ENCODE measurements at places on chromosomes 4 and X.

DNA sequence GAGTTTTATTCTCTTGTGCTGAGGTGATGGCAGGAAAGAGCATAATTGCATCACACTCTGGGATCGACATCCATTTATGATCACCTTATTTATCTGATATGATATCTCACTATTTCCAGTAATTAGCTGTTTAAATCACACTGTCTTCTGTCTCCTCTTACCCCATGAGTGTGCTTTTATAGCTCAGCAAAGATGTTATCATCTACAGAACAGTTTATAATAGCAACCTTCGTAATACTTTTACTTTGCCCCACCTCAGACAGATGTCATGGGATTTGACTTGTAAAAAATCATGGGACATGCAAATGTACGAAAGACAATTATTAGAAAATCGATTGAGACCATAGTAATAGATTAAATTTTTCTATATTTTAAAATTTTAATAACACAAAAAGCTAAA, 1122.3 kb upstream of the PCDH10 start:
- DNase-seq, result no peak

DNA sequence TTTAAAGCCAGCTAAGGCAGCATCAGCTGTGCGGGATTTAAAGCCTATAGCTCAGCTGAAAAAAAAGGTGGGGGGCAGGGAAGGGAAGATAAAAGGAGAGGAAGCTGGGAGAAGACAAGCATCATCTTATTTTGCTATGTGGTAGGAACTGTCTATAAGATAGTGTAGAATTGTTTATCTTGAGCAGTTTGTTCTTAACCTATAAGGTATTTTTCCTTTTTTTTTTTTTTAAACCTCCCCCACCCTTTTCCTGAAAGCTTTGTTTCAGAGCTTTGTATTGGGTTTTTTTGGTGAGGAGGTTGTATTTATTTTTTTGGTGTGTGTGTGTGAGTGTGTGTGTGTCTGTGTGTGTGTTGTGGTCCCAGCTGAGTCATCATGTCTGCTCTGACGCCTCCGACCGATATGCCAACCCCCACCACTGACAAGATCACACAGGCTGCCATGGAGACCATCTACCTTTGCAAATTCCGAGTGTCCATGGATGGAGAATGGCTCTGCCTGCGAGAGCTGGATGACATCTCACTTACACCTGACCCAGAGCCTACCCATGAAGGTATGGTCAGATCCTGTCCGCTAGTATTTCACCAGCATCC, 531 bp downstream of the RUFY3 start:
- DNase-seq, result no peak

DNA sequence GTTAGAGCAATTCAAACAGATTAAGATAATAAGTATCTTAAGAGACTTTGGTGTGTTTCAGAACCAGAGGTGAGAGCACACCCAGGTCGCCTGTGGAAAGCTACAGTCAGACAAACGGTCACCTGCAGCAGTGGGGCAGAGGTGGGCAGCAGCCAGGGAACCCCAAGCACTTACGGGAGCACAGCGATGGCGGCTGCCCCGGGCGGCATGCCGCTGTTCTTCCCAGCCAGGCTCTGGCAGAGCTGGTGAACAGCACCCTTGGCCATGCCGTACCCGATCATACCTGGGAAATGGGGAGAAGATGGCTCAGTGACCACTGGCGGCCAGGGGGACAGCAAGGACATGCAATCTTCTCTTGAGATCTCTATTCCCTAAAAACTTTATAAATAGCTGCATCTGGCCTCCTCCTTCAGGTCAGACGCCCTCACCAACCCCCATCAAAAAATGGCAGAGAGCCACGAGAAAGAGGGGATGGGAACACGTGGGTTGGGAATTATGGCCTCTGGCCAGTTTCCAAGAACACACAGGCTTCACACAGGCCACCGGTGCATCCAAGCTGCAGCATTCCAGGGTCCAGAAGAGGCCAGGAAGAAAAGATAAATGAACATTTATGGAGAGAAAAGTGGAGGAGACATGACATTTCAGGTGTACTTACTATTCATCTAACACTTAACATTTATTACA, 19.7 kb downstream of the QDPR start:
- no peak for DNase-seq

- no peak for DNase-seq
Observed at GRCh38 chr4:2731907-2732317, 24.2 kb downstream of the TNIP2 start.

- DNase-seq, result no peak
Observed at GRCh38 chrX:110944751-110945675, 149.4 kb upstream of the CHRDL1 start.

- DNase-seq, result no peak
Observed at GRCh38 chrX:118983513-118983912, 9.1 kb downstream of the LONRF3 start.

- DNase-seq, result peak; percentile 81
Observed at GRCh38 chr4:145739845-145740244, 59.9 kb downstream of the C4orf51 start.

- no peak for DNase-seq
Observed at GRCh38 chr4:56139241-56139827, 190.6 kb downstream of the CEP135 start.

- no peak for DNase-seq
Observed at GRCh38 chr4:109999585-109999912, 86.9 kb downstream of the EGF start.

DNA sequence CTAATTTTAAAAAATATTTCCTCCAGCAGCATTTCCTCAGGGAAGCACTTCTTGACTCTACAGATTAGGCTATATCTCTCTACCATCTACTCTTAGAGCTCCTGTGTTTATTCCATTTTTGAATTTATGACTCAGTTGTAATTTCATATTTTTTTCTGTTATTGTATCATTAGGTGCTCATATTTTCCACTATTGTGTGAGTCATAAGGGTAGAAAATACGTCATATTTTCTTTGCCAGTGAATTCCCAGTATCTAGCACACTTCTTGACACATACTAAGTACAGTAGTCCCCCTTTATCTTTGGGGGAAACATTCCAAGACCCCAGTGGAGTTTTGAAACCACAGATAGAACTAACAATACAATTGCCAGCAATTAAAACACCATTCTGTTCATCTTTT, 431.2 kb downstream of the GASK1B start:
- DNase-seq, result no peak

- no peak for DNase-seq
Observed at GRCh38 chr4:73730292-73730691, 10.1 kb upstream of the CXCL8 start.

DNA sequence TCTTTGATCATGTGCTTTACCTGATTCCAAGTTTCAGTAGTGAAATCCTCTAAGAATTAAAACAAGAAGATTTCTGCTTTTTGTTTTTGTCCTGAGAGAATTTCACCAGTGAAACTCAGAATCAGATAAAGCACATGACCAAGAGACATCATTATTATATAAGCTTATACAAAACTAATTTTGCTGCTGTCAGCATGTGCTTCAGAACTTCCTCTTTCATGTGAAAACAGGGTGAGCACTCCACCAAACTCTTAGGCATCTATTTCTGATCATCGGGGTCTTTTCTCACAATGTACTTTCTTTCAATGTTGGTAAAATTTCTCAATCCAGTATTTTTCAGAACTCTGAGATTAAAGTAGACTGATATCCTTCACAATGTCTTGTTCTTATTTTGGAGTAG, 152.1 kb downstream of the SLC39A8 start:
- DNase-seq, result no peak

- no peak for DNase-seq
Observed at GRCh38 chrX:86039625-86040568, 7.5 kb downstream of the CHM start.

DNA sequence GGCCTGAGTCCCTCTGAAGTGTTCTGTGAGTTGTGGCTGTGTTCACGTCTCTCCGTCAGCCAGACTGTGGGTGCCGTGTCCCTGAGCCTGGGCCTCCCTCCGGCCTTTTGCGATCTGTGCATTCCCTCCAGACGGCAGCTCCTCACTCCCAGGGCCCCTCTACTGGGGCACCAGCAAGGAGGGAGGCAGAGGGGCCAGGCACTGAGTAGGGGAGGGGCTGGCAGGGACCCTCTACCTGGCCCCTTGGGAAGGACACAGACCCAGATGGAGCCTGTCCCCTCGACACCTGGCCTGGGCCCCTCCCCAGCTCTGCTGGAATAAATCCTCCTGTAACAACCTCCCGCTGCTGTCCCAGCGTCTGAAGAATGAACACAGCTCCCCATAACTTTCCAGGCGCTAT, 110.0 kb upstream of the NKX1-1 start:
- no peak for DNase-seq

GRCh38 chr4:3464911-3465697, 2.0 kb downstream of the DOK7 start:
- no peak for DNase-seq

- DNase-seq, result no peak
Observed at GRCh38 chr4:1012034-1012739, 761 bp downstream of the FGFRL1 start.

- no peak for DNase-seq
Observed at GRCh38 chr4:183485411-183486160, 19.3 kb upstream of the ING2 start.

DNA sequence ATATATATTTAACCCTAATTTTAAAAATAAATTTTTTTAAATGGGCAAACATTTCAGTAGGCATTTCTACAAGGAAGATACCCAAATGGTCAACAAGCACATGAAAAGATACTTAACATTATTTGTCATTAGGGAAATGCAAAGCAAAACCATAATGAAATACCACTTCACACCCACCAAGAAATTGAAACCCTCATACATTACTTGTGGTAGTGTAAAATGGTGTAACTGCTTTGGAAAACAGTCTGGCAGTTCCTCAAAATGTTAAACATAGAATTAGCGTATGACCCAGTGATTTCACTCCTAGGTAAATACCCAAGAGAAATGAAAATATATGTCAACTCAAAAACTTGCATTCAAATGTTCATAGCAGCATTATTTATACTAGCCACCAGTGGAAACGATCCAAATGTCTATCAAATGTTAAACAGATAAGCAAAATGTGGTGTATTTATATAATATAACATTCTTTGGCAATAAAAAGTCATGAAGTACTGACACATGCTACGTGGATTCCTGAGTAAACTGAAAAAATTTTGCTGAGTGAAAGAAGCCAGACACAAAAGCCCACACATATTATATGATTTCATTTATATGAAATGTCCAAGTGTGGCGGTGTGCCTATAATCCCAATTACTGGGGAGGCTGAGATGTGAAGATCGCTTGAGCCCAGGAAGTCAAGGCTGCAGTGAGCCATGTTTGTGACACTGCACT, 16.6 kb downstream of the TRIM2 start:
- DNase-seq, result no peak

- DNase-seq, result no peak
Observed at GRCh38 chr4:78131403-78131802, 74.3 kb downstream of the FRAS1 start.

- no peak for DNase-seq
Observed at GRCh38 chr4:139403462-139403861, 50.5 kb upstream of the RAB33B start.

DNA sequence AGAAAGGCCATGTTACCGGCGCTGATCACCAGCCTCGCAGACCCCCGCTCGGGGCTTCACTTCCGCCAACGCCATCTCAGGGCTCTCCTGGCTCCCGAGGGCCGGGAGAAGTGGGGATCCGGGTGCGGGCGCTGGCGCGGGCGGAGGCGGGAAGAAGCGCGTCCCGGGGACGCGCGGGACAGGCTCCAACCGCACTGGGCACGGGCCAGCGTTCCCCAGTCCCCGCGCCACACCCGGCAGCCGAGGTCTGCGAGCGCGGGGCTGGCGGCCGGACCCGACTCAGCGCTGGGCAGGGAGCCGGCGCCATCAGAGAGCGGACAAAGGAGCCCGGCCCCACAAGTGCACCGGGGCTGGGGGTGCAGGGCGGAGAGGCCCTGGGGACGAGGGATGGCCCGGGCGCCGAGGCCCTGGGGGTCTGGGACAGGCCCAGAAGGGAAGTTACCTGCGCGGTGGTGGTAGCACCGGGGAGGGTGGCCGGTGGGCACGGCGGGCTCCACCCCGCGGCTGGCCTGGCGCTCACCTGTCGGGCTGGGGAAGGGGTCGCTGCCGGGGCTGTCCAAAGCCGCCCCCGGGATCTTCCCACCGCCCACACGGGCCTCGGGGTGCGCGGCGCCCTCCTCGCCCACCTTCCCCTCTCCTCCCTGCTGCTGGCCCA, 449 bp downstream of the CTPS2 start:
- no peak for DNase-seq

GRCh38 chrX:13254076-13254785, 65.6 kb downstream of the ATXN3L start:
- no peak for DNase-seq

- DNase-seq, result no peak
Observed at GRCh38 chr4:89193843-89194242, 82.5 kb downstream of the TIGD2 start.

DNA sequence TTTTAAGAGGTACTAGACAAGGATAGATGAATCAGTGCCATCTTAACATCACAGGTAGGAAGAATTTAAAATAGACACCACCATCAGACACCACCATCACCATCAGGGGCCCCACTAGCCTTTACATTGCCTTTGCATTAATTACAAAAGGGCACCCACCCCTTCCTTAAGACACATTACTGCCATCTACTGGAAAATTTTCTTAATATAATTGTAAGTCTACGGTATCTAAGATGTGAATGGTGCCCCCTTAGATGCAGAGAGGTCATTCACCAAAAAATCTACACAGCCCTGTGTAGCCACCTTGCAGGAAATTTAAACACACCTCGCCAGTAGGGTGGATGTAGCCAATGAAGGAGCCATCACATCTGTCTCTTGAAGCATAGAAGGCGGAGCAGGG, 184.1 kb downstream of the MID1IP1 start:
- DNase-seq, result no peak
